SK-N-DZ (cell line): ENCODE measurements at places on chromosomes 4 and X.

DNA sequence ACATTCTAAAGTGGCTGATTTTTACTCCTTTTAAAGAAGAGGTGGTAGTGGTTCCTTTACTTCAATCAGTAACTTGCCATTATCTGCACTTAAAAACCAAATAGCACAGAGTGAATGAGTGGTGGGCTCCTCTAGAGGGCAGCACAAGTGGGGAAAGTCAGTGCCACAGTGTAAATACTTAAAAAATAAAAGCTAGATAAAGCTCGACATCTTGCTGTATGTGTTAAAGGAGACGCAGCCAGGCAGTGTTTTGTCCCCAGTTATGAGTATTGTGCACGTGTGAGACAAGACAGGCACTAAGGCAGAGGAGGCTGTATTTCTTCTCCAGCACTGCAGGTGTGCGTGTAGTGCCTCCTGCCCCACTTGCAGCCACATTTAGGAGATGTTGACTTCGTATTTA lies 24.6 kb downstream of the NAP1L5 start:
- peak; percentile 33 for DNase-seq

DNA sequence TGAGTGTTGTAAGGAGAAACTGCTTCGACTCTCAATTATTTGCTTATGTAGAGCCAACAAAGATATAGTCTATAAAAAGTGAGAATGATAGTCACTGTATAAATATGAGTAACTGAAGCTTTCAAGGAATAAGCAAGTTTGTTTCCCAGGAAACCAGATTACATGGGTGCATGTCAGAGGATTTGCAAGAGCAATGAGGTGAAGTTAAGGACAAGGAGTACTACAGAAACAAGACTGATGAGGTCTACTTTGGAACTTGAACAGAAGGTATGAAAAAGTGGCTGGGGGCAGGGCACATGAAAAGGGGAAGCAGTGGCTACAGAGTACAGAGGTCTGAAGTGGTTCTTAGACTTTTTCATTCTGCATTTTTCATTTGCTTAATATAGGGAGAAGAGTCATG lies 321.0 kb upstream of the CXXC4 start:
- DNase-seq: no peak

- DNase-seq: no peak
Observed at GRCh38 chrX:45850197-45850774, 649.6 kb upstream of the DIPK2B start.

DNA sequence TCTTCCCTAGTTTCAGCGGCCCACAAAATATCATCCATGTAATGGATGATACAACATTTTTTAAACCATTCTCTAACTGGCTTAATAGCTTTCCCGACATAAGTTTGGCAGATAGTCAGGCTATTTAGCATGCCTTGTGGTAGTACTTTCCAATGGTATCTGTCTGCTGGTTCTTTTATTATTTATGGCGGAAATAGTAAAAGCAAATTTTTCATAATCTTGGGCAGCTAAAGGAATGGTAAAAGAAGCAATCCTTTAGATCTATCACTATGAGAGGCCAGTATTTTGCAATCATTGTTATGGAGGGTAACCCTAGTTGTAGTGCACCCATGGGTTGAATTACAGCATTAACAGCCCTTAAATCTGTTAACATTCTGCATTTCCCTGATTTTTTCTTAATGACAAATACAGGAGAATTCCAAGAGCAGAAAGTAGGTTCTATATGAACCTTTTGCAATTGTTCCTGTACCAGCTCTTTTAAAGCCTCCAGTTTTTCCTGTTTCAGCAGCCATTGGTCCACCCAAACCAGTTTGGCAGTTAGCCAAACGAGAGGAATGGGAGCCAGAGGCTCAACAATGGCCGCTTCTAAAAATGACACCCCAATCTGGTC lies 14.3 kb upstream of the HSD17B11 start:
- no peak for DNase-seq

GRCh38 chr4:173346074-173346473 lies 11.9 kb upstream of the HMGB2 start:
- DNase-seq: no peak

DNA sequence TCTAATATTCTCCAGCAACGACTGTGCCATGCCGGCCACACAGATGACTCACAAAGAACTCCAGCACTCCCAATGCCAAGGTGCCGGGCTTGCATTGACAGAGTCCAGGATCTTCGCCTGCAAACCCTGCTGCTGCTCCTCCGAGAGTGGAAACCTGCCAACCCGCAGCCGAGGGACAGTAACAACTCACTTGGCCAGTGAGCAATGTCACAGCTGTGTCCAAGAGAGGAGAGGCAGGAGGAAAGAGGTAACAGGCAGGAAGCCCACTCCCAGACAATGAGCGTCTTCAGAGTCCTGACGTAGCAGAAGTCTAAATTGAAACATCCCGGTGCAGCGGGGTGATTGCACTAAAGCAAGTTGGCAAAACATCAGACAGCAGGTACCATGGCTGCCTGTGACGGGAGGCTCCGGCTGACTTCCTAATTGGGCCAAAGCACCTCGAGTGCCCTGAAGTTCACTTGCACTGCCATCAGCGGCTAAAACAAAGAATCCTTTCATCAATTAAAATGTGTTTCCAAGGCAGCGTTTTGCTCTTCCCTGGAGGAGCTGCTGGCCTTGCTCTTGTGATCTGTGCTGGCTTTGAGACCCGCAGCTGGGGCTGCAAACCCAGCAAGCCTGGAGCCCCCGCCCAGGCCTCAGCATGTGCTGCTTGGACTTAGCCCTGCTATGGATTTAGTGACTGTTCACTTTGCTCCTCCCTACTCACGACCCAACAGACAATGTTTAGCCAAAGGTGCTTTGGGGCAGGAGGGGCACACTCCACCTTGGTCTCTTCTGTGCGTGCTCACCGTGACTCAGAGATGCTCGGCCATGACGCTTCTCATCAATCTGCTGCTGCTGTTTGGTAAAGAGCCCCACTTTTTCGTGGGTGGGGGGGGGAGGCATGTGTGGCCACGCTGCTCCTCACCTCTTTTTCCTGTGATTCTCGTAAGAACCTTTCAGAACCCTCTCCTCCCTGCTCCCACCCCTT lies 36.5 kb downstream of the DCTD start:
- DNase-seq: no peak

GRCh38 chr4:153497988-153498967 lies 32.1 kb downstream of the TMEM131L start:
- no peak for DNase-seq

DNA sequence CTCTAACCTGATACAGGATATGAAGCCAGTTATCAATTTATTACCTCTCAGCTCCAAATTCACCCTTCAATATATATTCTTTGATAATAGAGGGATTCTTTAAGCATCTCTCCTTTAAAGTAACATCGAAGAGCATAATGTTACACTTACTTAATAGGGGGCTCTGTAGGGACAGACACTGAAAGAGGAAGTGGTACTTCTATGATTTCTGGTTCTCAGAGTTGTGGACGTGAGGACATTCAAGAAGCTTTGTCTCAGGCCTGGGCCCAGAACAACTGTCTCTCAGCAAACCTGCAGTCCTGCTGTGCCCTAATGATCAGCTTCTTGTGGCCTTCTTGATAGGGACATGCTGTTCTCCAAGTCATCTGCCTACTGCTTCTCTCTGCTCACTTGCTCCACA lies 4.2 kb upstream of the ZXDB start:
- DNase-seq: no peak

DNA sequence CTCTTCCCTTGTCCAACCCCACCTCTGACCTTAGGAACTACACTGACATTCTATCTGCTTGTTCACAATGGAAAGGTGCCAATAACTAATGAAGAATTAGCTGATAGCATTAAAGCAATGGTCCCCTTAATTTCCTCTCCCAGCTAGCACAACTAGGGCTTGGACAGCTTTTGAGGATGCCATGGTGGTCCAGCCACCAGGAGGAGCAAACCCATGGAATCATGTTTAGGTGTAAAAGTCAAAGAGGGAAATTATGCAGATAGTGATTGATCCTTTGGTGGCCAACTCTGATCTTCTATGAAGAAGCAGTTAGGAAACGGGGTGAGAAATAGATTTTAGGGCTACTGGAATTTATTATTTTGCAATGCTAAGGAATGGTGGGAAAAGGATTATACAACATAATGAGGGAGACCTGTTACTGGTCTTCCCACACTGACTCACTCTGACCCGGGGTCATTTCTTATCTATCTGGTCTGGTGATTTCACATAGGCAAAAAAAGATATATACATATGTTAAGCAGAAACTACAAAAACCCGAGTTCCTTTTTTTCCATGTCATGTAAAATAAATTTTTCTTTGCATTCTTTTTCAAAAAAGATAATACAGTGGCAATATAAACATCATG lies 45.8 kb upstream of the FBXW7 start:
- no peak for DNase-seq

GRCh38 chrX:96884027-96884426 lies 319 bp downstream of the RPA4 start:
- no peak for DNase-seq

DNA sequence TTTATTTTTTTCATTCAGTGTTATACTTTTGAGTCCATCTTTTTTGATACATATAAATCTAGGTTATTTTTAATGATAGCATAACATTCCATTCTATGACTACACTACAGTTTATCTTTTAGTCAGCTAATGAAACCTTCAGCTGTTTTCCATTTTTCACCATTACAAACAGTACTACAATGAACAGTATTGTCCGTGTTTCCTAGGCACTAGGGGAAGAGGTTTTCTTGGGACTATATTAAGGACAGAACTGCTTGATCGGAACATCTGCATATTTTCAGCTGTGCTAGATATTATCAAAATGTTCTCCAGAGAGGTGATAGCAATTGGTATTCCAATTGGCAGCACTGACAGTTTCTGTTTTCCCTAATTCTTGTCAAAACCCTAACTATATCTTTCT lies 44.3 kb upstream of the HCCS start:
- DNase-seq: no peak

GRCh38 chrX:118764122-118764521 lies 36.7 kb downstream of the IL13RA1 start:
- no peak for DNase-seq

- no peak for DNase-seq
Observed at GRCh38 chrX:17072721-17073230, 126.3 kb downstream of the REPS2 start.

GRCh38 chr4:176413171-176413570 lies 93.4 kb downstream of the SPCS3 start:
- DNase-seq: no peak

DNA sequence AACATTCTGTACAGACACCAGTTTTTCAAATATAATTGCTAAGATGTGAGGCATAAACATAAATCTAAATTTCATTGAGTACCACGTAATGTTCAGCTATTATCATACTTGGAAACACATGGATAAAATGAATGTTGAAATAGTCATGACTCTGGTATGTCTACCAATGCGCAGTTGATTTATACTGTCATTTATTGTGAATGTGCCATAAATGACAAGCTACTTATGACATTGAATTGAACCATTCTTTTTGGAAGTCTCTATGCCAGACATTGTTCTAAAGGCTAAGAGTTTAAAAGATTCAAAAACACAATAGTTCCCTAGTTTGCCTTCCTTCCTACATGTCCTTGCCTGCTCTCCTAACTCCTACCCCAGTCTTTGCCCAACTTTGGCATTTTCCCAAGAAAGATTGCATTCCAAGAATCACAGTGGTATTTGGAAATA lies 96.6 kb upstream of the DMD start:
- no peak for DNase-seq

- DNase-seq: no peak
Observed at GRCh38 chr4:137651128-137651527, 118.8 kb upstream of the PCDH18 start.

- DNase-seq: no peak
Observed at GRCh38 chr4:188032170-188032569, 36.6 kb downstream of the ZFP42 start.

GRCh38 chr4:123343400-123344041 lies 53.1 kb upstream of the SPRY1 start:
- DNase-seq: no peak

DNA sequence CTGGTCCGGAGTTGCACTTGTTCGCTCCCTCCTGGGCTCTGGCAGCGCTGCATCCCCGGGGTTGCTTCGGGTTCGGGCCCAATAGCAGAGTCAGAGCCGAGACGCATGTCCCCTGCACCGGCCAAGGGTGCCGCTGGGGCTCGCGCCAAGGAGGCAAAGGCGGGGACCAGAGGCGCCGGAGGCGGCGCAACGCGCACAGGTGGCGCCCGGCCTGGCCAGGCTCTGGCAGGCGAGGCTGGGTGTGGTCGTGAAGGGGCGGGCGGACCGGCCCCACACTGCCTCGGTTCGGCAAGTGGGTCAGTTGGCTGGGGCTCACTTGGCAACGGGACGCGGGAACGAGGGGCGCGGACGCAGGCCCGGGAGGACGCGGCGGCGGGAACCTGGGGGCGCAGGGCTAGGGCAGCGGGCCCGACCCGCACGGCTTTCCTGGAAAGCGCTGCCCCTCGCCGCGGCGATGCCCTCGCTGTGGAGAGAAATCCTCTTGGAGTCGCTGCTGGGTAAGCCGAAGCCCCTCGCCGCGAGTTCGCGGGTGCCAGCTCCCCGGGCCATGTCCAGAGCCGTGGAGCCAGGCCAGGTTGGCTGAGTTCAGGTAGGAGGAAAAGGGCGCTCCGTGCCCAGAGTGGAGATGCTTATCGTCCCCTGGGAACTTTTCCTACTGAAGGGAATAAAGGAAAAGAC lies at the start of gene CWH43:
TSS of gene CWH43 (plus strand) at position 300 of the 678 bp plus-strand sequence. CDS start at position 455, 155 bp downstream.
- DNase-seq: no peak

DNA sequence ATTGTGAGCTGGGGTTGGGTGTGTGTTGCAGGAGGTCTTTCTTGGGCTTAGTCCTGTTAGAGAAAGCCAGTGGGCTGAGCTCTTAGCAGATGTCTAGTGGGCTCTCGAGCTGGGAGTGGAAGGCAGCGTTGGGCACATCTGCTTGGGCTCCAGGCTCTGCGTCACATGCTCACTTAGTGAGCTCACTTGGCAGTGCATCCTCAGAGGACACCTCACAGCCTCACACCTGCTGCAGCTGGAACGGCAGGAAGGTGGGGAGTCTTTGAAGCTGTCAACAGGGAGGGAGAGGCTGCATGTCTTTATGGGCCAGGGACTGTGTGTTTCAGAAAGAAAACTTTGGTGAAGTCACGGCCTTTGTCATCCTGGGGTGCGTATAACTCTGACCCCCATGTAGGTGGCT lies 82.2 kb downstream of the PSAPL1 start:
- DNase-seq: no peak

- DNase-seq: no peak
Observed at GRCh38 chrX:20225488-20225833, 41.2 kb downstream of the RPS6KA3 start.

DNA sequence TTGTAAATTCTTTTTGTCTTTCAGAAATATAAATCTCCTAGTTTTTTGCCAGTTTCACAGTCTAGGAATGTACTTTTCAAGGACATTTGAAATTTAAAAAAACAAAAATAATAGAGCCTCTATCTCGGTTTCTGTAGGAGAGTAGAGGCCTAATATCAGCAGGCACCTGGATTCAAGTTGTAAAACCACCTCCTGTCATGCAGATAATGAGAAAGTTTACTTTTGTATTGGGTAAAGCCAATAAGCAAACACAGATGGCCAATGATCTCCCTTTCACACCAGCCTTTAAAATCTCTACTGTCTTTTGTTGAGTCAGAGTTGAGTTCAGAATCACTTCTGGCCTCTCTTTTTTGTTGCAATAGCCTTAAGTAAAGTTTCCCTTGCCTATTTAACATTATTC lies 1499.9 kb downstream of the PCDH18 start:
- no peak for DNase-seq
